ENCODE measurements at places on chromosomes 5 and 9.

GRCh38 chr5:171927345-171927941, 79.0 kb downstream of the FBXW11 start:
- no peak for DNase-seq

DNA sequence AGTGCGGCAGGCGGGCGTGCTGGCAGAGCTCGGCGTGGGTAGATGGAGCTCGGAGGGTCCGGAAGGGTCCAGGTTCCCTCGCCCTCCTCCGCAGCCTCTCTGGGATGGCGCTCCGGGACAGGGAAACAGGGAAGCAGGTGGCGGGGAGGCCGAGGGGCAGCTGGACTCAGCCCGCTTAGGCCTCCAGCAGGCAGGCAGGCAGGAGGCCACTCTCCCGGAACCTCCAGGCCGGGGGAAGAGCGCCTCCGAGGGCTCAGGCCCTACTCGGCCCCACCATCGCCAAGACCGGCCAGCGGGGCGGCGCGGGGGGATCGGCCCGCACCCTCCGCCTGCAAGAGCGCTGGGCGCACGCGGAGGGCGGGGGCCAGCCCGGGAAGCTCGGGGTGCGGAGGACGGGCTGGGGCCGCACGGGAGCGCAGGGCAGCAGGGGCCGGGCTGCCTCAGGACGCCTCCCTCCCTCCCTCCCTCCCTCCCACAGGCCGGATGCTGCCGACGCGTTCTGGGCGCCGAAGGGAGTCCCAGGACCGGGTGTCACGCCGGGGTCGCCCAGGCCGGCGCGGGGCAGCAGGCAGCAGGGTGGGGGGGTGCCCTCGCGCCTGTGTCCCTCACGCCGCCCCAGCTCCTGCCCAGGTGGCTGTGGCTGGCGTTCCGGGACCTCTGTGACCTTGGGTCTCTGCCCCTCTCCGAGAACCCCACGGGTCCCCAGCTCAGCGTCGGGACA, 977 bp downstream of the MGAT4B start:
- DNase-seq = peak; percentile 53

DNA sequence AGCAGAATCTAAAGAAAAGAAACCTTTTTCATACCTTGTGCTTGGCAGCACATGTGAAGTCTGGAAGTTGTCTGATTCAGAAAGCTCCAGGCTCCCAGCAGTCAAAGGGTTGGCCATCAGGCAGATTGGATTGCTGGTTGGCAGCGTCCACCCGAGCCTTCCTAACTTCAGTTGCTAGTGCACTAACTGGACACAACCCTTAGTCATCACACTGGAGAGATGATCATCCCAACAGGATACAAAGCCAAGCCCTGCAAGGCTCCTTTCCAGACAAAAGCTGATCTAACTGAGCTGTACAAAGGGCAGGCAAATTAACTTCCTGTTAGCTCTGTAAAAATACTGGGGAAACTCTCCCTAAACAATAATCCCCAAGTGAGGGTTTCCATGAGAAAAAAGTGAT, 185.6 kb downstream of the SNX18 start:
- no peak for DNase-seq

DNA sequence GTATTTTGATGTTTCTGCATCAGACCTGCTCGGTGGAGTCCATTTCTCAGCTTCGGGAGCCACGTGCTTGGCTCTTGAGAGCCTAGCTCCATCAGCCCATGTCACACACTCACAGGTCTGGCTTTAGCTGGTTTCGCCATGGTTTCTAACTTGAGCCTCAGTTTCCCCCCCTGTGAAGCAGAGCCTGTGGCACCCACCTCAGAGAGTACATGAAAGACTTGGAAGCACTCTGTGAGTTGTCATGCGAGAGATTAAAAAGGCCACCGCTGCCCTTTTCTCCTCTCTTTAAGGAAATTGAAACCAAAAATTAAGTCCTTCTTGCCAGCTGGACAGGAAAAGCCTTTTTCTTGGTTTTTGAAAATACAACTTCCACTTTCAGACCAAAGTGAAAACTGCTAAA, 8.8 kb downstream of the TENT4A start:
- no peak for DNase-seq

- DNase-seq = no peak
Observed at GRCh38 chr5:68883436-68883835, 210.4 kb upstream of the SLC30A5 start.

GRCh38 chr9:78954286-78954685, 617.5 kb upstream of the TLE4 start:
- no peak for DNase-seq
